ENCODE measurements at places on chromosomes 1 and 21. TPM values are rescaled to one million over a fixed set of nuclear protein-coding genes. Genes with fewer than 3 reads are reported as not detected.

The MATN1 gene
- 0.06 TPM for total RNA-seq

GRCh38 chr1:158002631-158003405 is 9.4 kb downstream of the KIRREL1 start:
- DNase-seq = no peak

GRCh38 chr1:71053758-71054157 is 6.1 kb upstream of the PTGER3 start:
- no peak for DNase-seq

The CTSS gene
- total RNA-seq = 6.5 TPM

- DNase-seq = no peak
These were observed 20.7 kb downstream of the PPP1R15B start for GRCh38 chr1:204390751-204391466.

DNA sequence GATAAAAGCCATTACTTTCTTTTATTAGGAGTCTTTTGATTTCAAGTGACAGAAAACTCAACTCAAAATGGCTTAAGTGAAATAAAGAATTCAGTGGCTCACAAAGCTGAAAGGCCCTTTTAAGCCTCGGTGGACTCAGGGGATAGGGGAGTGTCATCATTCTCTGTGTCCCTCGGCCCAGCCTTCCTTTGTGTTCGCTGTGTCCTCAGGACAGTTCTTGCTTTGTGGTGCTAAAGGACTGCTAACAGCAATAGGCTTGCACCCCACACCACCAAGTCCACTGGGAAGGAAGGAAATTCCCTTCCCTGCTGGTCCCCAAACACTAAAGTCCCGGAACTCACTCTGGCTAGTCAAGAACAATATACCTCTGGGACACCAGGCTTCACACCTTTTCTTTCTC is 129.2 kb downstream of the NTPCR start:
- DNase-seq = no peak

The FMO2 gene
- 3.1 TPM for total RNA-seq
